Activated CD8-positive, alpha-beta memory T cell treated with anti-CD3 and anti-CD28 coated beads, Interleukin-2, amount 10 ng/mL, durations not matched to agents 7 days and 5 days (primary cell): ENCODE measurements at places on chromosomes 7 and 10.

DNA sequence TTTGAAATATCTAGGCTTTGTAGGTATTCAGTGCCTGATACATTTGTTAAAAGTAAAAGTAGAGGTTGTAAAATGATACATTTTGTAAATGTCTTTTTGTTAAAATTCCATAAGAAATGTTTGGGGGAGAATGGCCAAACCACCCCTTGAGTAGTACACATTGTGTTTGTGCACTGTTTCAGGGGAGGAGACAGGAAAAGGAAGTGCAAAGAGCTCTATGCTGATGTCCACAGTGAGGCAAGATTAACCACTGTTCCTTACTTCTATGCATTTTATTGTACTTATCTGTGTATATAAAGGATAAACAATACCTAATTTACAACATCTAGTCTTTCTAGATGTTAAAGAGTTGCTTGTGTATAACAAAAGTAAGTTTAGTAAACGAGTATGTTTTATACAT lies 7.4 kb upstream of the CYCS start:
- H3K36me3 ChIP-seq = peaks cover 1% of the 10 kb centered on the region
- no peak overlapping the region for H3K4me3 ChIP-seq
- H3K27me3 ChIP-seq = no peaks in the 10 kb centered on the region
- no peak for DNase-seq
- peaks cover 11% of the 10 kb centered on the region for H3K4me1 ChIP-seq

DNA sequence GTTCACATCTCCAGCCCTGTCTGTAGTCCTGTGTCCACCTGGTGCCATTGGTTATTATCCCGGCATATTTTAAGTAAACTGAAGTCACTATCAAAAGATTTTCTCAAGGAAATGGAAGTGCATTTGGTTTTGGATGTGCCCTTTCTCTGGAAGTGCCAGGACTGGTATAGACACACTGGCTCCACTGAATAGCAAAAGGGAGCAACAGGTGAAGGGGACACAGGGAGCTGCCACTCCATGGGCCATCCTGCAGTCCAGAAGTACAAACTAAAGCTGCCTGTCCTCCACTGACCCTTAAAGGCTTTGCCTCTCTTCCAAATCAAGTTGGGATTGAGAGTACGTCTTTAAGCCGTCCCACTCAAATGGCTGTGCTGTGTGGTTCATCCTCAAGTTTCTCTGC lies 62.7 kb downstream of the NOC3L start:
- peaks cover 61% of the 10 kb centered on the region for H3K27me3 ChIP-seq
- peaks cover 20% of the 10 kb centered on the region for H3K4me1 ChIP-seq
- no peaks in the 10 kb centered on the region for H3K36me3 ChIP-seq
- no peak overlapping the region for H3K4me3 ChIP-seq
- no peak for DNase-seq

DNA sequence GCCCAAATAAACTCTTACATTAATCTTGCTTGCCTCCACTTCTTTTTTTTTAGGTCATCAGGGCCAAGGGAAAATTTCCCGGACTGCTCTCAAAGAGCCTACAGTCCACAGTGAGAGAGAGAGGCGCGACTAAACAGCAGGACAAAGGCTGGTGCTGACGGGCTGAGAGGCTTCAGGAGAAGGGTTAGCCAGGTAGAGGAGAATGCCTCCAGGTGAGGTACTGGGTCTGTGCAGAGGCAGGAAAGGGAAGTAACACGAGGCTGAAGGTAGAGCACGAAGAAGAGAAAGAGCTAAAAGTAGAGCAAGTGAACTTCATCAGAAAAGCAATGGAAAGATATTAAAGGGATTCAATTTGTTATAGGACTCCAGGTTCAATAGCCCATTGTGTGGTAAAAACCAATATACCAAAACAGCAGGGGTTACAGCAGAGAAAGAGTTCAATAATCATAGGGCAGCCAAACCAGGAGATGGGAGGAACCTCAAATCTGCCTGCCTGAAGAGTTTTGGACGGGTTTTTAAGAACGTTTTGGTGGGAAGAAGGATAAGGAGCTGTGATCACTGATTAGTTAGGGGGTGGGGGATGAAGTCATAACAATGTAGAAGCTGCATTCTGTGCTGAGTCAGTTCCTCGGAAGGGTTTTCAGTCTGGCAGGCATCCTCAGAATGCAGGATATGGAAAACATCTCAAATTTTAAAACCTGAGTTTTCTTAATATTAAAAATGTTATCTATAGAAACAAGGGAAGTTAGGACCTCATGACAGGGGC lies 171.5 kb downstream of the AKR1D1 start:
- no peak overlapping the region for H3K4me3 ChIP-seq
- no peak for DNase-seq
- no peaks in the 10 kb centered on the region for H3K4me1 ChIP-seq
- H3K27ac ChIP-seq = no peak overlapping the region

- no peaks in the 10 kb centered on the region for H3K27me3 ChIP-seq
- no peak overlapping the region for H3K4me3 ChIP-seq
- no peaks in the 10 kb centered on the region for H3K36me3 ChIP-seq
- H3K27ac ChIP-seq = no peak overlapping the region
- H3K4me1 ChIP-seq = no peaks in the 10 kb centered on the region
These were observed 207.0 kb downstream of the ANK3 start for GRCh38 chr10:60182691-60183090.

DNA sequence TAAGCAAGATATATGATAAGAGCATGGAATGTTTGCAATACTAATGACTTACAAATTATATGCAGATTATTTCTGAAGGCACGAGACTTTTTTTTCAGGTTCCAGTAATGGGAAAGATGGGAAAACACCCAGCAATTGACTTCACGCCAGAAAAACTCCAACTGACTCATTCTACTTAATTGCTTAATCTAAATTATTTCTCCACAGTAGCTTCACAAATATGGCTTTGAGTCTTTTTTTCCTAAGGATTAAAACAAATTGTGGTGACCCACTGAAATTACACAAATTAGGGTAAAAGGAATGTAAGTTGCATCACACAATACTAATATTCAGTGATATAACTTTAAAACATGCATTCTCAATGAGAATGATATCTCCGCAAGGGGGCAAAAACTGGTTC lies 138.7 kb downstream of the GNAI1 start:
- H3K27me3 ChIP-seq = no peaks in the 10 kb centered on the region
- no peaks in the 10 kb centered on the region for H3K36me3 ChIP-seq
- H3K4me1 ChIP-seq = no peaks in the 10 kb centered on the region
- no peak overlapping the region for H3K4me3 ChIP-seq
- DNase-seq = no peak

DNA sequence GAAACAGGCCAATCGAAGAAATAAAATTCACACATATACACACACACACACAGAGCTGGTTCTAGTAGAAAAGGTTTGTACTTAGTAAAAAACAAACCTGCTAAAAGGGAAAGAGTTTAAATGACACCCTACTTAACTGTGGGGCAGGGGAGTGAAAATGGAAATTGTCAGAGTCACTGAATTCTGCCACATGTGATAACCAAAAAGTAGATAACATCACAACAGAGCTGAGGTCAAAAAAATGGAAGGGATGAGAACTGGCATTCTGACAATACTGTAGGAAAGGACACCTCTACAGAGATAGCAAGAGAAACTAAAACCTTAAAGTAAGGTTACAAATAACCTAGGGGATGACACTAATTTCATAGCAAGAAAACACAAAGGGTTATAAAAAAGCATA lies 74.6 kb downstream of the CACUL1 start:
- peaks cover 4% of the 10 kb centered on the region for H3K4me1 ChIP-seq
- no peaks in the 10 kb centered on the region for H3K27me3 ChIP-seq

DNA sequence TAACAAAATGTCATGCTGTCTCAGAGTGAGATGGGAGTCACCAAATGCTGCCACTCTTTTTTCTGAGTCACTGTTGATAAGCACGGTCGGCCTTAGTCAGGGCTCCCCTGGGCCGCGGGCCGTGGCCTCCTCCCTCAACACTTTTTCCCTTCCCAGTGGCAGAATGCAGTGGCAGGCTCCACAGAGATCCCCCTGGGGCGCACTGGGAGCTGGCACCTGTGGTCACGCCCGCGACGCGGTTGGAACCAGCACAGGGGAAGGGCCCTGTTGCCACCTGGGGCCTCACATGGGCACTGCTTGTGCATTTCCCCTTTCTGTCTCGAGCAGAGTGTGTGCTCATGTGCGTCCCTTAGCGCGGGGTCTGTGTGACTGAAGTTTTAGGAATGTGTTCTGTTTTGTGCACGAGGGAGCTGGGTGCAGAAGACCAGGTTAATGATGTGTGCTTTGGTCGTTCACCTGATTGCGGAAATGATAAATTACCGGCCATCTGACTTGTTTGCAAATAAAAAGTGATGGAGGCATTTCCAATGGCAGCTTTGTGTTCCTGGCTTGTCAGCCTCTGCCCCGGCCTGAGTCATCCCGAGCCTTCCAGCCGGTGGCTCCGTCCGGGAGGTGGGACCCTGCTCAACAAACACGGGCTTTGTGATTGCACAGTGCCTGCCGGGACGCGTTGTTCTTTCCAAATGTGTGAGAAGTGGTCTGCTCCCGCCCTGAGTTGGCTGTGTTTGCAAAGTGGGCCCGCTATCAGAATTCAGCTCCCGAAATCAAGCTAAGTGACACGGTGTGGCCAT lies 100.7 kb downstream of the NKX6-2 start:
- peaks cover 15% of the 10 kb centered on the region for H3K4me1 ChIP-seq
- H3K27ac ChIP-seq = no peak overlapping the region

DNA sequence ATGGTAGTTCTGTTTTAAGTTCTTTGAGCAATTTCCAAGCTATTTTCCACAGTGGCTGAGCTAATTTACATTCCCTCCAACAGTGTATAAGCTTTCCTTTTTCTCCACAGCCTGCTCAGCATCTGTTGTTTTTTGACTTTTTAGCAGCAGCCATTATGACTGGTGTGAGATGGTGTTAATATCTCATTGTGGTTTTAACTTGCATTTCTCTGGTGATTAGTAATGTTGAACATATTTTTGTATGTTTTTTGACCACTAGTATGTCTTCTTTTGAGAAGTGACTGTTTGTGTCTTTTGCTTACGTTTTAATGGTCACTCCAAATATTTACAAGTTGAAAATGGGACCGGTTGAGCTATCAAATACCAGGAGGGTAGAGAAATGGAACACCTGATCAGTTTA lies 20.4 kb downstream of the GNG11 start:
- no peaks in the 10 kb centered on the region for H3K36me3 ChIP-seq
- no peak overlapping the region for H3K4me3 ChIP-seq
- H3K27ac ChIP-seq = no peak overlapping the region
- DNase-seq = no peak

DNA sequence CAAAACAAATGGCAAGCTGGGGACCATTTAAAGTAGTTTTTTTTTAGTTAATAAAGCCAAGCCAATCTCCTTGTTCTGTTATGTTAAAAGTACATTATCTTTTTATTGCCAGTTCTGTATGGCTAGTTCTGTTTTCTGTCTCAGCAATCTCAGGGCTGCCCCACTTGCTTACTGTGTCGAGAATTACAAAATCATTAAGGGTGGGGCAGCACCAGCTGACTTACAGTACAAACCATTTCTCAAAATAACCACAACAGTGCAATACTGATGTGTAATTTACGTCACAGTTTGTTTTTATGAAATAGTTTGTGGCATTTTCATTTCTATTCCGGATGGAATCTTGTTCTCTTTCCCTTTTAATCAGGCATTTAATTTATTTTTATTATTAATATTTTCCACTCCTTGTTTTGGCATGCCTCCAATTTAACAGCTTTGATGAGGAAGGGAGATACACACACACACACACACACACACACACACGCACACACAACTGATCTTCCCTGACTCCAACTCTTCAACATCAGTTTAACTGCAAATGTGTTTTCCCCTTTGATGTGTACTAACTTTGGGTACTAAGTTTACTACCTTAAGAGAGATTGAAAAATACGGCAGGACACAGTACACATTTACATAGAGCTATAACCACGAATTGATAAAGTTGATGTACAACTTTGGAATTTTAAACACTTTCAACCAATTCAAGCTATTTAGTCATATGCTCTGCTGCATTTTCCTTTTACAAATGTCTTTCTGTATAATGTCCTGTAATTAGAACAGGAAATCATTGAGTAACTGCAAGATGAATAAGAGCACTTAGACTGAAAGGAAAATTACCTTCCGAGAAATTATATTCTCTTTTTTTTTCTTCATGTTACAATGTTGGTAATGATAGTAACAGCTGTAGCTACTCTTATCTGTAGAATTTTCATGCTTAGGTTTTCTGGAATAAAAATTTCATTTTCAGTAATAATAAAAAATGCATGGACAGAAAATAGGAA lies 91.5 kb downstream of the ARID5B start:
- H3K27me3 ChIP-seq = no peaks in the 10 kb centered on the region
- peak; percentile 78 for DNase-seq
- H3K4me1 ChIP-seq = peaks cover 69% of the 10 kb centered on the region
- H3K4me3 ChIP-seq = peak overlapping the region; percentile 80
- peak overlapping the region; percentile 98 for H3K27ac ChIP-seq
- H3K36me3 ChIP-seq = peaks cover 35% of the 10 kb centered on the region

DNA sequence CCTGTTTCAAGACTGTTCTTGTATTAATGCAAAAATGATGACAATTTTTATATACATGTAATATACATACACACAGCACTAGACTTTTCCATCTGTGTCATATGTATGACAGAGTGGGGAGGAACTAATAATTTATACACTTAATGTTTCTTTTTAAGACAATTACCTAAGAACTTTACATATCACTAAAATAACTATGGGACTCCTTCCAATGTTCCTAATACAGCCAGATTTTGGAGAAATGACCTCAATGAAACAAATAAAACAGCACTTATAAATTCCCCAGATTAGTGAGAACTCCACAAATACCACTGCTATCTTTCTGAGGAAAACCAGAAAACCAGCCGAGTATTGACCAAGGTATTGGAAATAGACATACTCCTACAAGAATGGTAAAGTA lies 199.4 kb downstream of the ELMO1 start:
- H3K36me3 ChIP-seq = peaks cover 22% of the 10 kb centered on the region
- H3K27me3 ChIP-seq = no peaks in the 10 kb centered on the region
- DNase-seq = no peak
- no peak overlapping the region for H3K4me3 ChIP-seq
- peaks cover under 1% of the 10 kb centered on the region for H3K4me1 ChIP-seq

GRCh38 chr7:148717266-148717793 lies 18.6 kb downstream of the CUL1 start:
- no peak overlapping the region for H3K27ac ChIP-seq
- H3K36me3 ChIP-seq = peaks cover 33% of the 10 kb centered on the region
- H3K4me1 ChIP-seq = peaks cover 50% of the 10 kb centered on the region
- no peak overlapping the region for H3K4me3 ChIP-seq

- no peak for DNase-seq
- H3K36me3 ChIP-seq = no peaks in the 10 kb centered on the region
- H3K4me3 ChIP-seq = no peak overlapping the region
- H3K27me3 ChIP-seq = no peaks in the 10 kb centered on the region
These were observed 828.8 kb upstream of the MBL2 start for GRCh38 chr10:53601260-53601875.
